ENCODE measurements at places on chromosomes 5 and 9.

DNA sequence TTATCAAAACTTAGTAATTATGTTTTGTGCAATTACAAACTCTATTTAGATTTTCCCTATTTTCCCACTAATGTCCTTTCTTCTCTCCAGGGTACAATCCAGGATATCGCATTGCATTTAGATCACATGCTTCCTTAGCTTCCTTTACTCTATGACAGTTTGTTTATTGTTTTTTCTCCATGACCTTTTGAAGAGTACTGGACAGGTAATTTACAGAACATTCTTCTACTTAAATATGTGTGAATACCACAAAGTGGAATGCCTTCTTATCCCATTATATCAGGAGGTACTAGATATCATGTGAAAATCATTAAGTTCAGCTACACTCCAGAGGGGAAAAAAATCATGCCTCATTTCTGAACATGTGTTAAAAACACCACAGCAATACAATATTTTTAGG lies 776.6 kb upstream of the CDH9 start:
- no peak for DNase-seq

- DNase-seq = no peak
Observed at GRCh38 chr5:175508896-175509295, 30.5 kb downstream of the SFXN1 start.

GRCh38 chr9:137103206-137103999 lies 11.1 kb downstream of the DPP7 start:
- DNase-seq = no peak

GRCh38 chr9:24460781-24461180 lies 84.9 kb downstream of the IZUMO3 start:
- no peak for DNase-seq

GRCh38 chr5:170511551-170512258 lies 7.9 kb downstream of the KCNIP1 start:
- DNase-seq = no peak

DNA sequence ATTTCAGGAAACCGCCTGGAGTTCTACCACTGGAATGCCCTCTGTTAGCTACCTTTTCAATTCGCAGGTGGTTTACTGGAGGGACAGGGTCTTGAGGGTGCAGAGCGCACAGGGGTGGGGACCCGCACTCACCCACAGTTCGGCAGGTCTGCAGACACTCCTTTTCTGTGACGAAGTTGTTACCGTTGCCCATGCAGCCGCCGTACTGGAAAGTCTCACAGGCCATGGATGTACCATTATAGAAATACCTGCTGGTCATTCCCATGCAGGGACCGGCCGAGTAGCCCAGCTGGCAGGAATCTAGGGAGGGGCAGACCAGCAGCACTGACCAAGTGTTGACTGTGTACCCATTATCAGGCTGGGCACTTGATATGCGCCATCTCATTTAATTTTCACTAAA lies 16.8 kb downstream of the AMBP start:
- no peak for DNase-seq

DNA sequence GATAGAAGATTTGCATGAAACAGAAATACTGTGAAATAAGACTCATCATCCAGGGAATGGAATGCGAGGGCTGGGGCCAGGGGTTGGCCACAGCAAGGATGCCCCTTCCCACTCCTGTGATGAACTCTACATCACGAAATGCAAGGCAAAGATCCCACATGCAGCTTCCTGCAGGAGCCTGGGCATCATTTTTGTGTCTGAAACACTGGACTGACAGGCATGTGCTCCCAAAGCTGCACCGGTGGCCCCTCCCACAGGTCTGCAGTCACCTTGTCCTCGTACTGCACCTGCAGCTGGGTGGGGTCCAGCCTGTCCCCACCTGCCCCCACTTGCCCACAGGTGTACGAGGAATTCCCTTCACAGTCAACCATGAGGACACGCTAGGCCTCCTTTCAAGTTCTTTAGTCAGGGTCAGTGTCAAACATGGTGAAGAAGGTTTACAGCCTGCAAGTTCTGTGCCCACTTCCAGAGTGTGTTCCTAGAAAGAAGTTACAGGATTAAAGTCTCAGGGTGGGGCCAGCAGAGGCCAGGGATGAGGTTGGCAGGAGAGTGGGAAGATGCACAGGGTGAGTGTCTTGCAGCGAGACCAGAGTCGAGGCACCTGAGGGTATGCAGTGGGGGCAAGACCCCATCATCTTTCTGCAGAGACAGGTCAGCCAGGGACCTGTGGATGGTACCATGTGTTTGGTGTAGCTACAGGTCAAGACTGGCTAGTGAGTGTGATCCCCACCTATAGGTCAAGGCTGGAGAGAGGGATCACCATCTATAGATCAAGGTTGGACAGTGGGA lies 155.0 kb upstream of the IRX2 start:
- no peak for DNase-seq

DNA sequence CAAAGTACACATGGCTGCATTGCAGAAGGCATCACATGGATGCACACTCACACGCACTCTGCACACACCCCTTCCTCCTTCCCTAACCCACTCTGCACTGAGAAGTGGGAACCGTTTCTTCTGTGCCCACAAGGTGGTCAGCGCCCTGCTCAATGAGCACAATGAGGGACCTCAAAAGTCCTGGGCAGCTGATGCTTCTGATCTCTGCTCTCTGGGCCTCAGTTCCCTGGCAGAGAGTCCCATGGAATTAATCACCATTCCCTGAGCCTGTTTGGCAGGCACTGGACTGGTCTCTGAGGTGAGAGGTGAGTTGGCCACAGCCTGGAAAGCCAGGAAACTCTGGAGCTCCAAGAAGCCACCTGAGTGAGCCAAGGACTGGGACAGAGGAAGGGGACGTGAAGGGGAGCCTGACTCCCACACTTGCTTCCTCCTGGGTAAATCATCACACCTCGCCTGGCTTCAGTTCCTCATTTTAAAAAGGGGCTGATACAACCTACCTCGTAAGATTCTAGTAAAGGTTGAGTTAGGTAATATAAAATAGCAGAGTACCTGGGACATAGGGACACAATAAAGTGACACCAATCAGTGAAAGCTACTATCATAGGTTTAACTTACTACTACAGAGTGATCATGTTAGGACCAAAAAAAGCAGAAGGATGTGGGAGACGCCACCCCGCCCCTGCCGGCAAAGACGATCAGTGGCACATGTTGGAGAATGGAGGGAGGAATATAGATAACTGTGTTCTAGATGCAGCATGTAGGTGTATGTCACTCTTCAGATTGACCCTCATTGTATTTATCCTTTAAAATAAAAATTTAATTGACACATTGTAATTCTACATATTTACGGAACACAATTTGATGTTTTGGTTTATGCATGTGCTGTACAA lies 21.1 kb upstream of the IGFBPL1 start:
- DNase-seq = no peak

GRCh38 chr5:163815240-163815791 lies 309.9 kb downstream of the MAT2B start:
- DNase-seq = no peak

- DNase-seq = no peak
Observed at GRCh38 chr5:17221843-17222636, 4.6 kb downstream of the BASP1 start.

DNA sequence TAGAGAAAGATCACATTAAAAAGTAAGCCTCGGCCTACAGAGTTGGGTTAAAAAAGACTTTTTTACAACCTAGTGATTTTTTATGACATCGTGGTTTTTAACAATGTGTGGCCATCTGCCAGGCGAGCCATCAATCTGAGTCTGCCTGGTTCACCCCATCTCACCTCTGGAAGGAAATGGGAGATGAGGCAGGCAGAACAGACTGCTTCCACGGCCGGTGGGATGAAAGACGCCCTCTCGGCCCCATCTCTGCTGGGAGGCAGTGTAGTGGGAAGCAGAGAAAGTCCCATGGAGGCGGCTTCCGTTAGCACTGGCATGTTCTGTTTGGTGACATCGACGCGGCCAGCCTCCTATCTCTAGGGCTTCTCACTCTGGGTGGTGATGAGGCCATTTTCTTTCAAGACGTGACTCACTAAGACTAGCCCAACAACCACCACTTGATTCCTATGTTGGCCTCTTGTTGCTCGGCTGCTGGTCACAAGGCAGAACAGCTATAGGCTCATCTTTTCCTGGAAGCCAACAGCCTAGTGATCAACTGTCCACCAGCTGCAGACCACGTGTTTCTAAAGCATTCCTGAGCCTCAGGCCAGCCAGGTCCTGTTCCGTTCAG lies 132.4 kb upstream of the OTULINL start:
- no peak for DNase-seq

GRCh38 chr9:120874226-120875194 lies 2.5 kb downstream of the PHF19 start:
- DNase-seq = no peak

- DNase-seq = no peak
Observed at GRCh38 chr9:72788966-72789735, 163.7 kb downstream of the ALDH1A1 start.

GRCh38 chr5:86881493-86882090 lies 263.9 kb downstream of the COX7C start:
- no peak for DNase-seq

DNA sequence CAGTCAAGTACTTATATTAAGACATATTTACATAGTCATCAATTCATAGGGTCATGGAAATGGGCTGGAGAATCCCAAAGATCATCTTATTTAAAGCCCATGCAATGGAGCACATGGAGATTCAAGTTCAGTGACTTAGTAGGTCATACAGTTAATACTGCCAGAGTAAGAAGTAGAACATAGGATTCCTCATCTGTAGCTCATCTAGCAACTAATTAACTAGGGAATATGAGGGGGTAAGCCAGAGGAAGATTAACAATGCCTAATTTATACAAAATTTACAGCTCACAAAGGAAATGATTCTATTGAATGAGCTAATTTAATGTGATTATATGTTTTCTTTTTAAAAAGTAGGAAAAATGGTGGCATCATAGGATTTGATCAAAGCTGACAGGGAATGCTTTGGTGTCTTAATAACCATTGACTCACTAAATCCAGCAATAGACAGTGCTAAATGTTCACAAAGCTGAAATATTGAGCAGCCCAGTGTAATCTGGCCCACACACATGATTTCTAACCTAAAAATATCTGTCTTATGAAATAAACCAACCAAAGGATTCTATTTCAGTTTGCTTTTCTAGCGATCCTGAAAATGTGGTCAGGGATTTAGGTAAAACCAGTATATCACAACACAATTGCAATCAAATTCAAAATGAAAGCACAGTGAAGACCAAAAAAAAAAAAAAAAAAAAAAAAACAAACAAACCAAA lies 53.3 kb downstream of the PRDM6 start:
- no peak for DNase-seq

GRCh38 chr9:135455401-135456030 lies 24.1 kb upstream of the PPP1R26 start:
- no peak for DNase-seq

DNA sequence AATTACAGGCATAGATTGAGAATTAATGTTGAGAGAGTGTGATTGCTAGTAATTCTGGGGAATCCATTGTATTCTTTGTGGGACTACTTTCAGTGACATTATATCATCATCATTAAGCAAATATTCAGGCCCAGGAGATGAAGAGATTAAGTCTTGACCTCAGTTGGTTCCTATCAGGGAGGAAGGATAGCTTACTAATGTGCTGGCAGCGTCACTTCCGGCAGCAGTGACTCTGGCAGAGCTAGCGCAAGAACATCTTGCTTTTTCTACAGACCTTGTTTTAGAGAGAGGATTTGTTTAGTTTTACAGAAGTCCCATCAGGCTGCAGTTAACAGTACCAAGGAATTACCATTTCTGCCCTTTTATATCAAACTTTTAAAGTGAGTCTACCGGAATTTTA lies 20.3 kb downstream of the OSTF1 start:
- DNase-seq = no peak

DNA sequence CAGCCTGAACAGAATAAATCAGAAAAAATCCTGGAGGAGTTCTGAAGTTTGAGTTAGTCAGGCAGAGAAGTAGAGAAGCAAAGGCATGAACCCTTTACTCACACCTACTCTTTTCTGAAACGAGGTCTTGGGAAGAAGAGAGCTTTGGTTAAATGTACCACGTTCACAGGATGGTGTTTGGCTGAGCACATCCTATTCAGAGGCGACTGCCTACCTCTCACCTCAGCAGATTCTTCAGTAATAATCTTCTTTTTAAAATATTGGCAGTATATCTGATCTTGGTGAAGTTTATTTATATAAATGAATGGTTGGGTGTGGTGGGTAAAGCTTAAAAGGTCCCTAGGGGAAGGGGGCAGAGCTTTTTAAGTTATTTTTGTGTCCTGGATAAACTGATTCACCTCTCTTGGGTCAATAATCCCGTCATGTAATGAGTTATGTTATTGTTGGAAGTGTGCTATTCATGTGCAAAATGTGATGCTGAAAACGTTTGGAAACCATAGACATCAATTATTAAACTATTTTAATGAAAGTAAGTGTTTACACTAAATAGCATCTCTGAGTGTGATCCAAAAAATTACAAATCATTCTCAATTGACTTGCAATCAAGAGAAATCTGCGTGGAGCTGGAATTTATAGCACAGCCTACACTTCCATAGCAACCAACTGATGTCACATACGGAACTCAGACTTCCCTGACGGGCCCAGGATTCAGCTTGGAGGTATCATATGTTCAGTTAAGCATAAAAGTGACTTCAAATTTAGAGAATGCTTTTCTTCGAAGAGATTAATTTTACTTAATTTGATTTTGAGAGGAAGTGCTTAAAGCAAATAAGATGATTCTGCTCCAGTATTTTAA lies 94.3 kb upstream of the EQTN start:
- no peak for DNase-seq

DNA sequence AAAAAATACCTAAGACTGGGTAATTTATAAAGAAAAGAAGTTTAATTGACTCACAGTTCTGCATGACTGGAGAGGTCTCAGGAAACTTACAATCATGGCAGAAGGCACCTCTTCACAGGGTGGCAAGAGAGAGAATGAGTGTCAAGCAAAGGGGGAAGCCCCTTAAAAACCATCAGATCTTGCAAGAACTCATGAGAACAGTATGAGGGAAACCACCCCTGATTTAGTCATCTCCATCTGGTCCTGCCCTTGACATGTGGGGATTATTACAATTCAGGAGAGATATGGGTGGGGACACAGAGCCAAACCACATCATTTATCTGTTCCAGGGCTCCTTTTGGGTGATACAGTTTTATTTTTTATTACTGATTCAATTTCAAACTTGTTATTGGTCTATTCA lies 23.2 kb upstream of the ADAMTS16 start:
- DNase-seq = no peak

DNA sequence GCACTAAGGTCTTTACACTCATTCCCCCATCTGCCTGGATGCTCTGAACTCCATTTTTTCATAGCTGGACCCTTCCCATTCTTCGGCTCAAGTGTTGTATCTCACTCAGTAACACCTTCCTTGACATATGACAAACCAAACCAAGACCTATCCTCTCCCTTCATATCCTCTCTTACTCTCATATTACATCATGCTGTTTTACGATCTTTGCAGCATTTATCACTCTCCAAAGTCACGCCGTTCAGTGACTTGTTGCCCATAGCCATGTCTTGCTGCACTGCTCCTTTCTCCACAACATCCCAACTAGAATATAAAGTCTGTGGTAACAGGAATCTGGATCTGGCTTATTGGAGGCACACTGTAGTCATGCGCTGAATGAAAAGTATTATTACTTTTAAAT lies 923.6 kb upstream of the DMAC1 start:
- no peak for DNase-seq

- DNase-seq = no peak
Observed at GRCh38 chr9:14337615-14338014, 23.7 kb upstream of the NFIB start.

GRCh38 chr5:127425868-127426267 lies 91.6 kb upstream of the PRRC1 start:
- DNase-seq = no peak

GRCh38 chr5:72152545-72152944 lies 45.3 kb downstream of the MAP1B start:
- DNase-seq = no peak
